Cardiac septum (tissue), 1 donor: ENCODE measurements at places on chromosomes 1 and 21.
A peak's percentile ranks its signal among the peaks of the same experiment; 100 is the strongest.

DNA sequence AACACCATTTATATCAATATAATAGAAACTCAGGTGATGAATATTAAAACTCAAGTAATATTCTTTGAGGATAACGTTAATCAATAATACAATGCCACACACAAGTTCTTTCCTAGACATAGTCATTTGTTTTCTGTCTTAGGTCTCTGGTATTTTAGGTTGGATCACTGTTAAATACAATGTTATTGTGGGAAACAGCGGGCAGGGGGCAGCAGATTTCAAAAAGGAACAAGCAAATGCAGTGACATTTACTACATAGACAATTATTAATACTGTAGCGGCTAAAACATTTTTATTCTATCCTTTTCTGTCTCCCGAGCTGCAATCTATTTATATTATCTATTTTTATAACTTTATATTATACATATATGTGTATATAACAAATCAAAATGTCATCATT, 186.4 kb upstream of the ZNHIT6 start:
- DNase-seq: no peak

- DNase-seq: peak; percentile 79
Observed at GRCh38 chr1:9654051-9654833, 2.7 kb downstream of the PIK3CD start.

DNA sequence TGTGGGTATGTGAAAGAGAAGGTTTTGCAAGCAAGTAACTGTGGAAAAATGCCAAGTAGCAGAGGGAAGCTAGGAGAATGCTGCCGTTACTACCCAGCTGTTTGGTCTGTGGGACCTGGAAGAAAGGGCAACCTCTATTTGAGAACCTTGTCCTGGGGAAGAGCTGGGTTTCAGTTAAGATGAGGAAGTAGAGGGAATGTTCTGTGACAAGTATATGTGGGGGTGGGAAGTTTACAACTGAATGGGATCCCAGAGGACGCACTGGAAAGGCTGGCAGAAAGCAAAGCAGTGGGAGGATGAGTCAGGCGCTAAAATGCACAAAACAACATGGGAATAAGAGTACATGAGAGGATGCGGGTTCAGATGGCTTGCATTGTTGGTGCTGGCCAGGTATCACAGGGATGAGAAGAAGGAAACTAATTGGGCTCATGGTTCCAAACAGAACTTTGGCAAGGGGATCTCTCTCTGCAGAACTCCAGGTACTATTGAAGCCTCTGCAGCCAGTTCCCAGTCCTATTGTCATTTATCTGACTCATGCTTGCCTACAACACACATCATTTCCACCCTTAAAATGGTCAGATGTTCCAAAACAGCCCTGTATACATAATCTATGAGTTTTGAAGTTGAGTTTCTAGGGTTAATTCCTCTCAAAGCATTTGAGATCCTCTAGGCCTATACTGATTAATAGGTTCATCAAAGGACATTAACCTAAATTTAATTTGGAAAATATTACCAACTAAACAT, 88.5 kb upstream of the VAV3 start:
- DNase-seq: no peak

DNA sequence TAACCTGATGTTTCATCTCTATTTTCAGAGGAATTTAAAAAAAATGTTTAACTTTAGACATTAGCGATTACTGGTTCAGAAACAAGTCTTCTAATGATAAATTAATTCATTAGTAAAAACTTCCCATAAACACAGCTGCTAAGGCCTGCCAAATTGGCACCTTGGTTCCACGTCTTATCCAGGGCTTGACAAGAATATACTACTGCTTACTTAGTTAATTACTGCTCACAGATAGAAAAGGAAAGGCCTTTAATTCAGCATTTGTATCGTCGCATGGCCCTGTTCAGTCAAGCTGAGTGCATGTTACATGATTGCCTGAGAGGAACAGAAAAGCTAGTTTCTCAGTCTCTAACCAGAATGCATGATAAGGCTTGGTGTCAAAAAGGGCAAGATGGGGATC, 84.6 kb downstream of the ADGRL2 start:
- DNase-seq: no peak

- no peak for DNase-seq
Observed at GRCh38 chr1:37317870-37318467, 156.4 kb upstream of the ZC3H12A start.

DNA sequence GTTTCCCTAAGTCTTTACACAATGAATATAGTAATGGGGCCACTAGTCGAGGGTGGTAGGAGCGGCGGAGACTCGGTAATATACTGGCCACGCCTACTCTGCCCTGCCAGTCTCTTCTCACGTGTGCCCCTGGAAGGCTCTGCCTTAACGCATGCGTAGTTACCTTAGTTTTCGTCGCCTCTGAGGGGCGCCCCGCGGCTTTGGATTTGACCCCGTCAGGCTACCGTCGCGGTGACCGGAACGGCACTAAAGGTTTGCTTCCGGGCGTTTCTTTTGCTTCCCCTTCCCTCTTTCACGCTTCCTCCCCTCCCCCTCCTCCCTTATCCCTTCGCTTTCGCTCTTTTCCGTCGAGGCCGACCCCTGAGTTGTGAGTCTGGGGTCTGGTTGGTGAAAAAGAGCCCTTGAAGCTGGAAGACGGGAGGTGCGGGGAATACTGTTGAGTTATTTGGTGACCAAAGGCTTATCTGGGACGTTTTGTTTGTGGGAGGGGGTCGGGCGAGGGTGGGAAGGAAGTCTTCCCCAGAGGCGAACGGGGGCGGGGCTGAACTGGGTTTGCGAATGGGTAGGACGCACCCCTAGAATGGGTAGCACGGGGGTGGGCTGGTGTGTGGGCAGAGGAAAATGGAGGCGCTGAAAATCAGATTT, at the start of gene SETDB1:
Gene SETDB1, plus strand, starts transcription at position 267 of the 645 bp plus-strand sequence. CDS start 1,352 bp downstream, outside the sequence.
- peak; percentile 96 for DNase-seq

DNA sequence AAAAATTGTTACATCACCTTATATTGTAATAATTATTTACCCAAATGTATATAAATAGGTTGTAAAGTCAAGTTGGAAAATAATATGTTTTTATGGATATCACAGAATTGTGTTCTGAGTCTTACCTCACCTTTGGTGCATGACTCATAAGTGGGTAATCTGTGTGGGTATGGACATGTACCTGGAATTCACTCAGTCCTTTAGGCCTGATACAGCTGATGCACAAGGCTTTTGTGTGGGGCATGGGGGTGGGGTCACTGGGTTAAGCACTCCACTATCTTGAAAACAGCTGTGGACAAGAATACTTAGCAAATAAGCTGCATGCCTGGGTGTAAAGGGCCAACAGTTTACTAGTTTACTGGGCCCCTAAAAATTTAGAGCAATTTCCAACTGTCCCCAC, 34.4 kb downstream of the INKA2 start:
- no peak for DNase-seq

GRCh38 chr1:204043680-204044079, 29.2 kb upstream of the SOX13 start:
- no peak for DNase-seq

- DNase-seq: peak; percentile 91
Observed at GRCh38 chr1:58545591-58546519, 671 bp downstream of the OMA1 start.
